ENCODE measurements at places on chromosomes 2 and 18.

- 0 out of 3 replicates have a peak, but pooled peaks have one; percentile 2 for ATAC-seq
Observed at GRCh38 chr2:73982140-73982617, 2.5 kb upstream of the TET3 start.

DNA sequence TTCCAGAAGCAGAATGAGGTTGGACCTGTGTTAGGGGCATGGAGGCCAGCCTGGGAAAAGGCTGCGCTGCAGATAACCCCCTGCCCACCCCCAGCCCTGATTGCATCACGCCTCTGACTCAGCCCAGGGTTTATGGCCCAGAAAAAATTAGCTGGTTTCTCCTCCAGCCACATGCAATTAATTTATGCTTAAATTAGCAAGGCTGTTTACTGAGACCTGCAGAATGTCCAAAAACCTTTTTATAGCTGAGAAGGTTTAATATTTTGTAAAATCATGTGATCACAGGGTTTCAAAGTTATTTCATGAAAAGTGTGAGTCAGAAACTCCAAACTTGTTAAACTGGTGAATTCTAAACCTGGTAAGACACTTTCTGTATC, 123.1 kb upstream of the HDAC4 start:
- ATAC-seq: no peak

DNA sequence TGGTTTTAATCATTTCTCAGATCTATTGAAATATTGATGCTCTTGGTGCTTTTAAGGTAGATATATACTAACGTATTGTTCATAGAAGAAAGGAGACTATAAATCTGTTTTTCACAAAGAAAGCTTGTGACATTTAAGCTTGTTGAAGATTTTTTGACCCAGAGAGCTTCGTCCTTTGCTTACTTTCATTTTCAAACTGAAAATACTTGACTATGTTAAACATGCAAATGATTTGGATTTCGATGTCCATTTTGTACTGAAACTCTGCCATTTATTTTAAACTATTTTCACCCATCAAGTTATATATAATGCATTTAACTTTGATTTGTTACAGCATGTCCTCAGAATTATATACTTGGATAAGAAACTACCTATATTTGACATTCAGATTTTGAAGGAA, 85.2 kb downstream of the SLC4A10 start:
- ATAC-seq: no peak

- ATAC-seq: no peak
Observed at GRCh38 chr2:157443795-157444640, at the start of gene CYTIP. CYTIP (minus strand) TSS chr2:157444089; CDS start chr2:157444020, 69 bp downstream.

DNA sequence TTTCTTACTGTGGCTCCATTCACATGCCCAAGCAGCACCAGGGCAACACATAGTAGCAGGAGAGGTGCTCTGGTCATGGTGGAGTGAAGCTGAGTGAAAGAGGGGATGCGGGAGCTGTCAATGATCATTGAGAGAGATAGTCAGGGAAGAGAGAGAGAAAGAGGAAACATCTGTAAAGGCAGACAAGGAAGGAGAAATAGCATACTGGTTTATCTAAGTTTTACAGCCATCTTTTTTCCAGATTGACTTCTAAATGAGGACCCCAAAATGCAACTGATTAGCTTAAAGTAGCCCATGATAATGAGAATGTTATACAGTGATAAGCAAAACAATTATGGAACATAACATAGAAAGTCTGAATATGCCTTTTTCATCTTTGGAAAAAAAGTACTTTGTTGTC, at the start of gene C2orf66:
TSS of gene C2orf66 (minus strand) at position 96 of the 400 bp plus-strand sequence. CDS start at position 77, 19 bp downstream.
- no peak for ATAC-seq

DNA sequence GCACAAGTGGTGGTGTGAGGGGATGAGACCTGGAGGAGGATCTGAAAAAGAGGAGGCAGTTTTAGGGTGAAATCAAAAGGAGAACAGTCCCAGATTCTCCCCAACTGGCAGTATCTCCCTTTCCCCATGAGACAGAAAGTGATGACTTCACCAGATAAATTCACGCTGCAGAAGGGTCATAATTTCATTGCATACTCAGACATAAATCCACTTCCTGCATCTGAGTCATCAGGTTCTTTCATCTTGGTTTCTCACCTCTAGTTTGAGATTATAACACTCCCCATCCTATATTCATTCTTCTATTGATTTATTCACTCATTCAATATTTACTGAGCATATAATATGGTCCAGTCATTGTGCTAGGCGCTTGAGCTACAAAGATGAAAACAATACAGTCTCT, 64.7 kb downstream of the CCDC148 start:
- ATAC-seq: no peak

DNA sequence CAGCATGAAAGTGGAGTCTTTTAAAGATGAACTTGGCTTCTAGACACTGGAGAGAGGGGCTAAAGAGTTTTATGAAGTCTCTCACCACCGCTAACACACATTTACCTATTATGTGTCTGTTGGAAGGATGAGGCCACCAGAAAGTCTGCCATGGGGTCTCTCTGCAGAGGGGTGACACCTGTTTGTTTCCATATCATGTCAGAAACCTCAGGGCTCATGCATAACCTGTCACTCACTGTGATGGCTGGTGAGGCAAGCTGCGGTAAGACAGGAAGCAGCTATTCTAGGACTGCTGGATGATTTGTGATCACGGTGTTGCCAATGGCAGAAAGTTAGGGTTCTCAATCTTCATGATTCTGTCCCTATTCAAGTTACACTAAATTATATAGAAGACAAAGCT, 60.8 kb upstream of the DNMT3A start:
- ATAC-seq: no peak

GRCh38 chr2:233350708-233351107, 3.6 kb upstream of the DGKD start:
- peak; percentile 91 for ATAC-seq

DNA sequence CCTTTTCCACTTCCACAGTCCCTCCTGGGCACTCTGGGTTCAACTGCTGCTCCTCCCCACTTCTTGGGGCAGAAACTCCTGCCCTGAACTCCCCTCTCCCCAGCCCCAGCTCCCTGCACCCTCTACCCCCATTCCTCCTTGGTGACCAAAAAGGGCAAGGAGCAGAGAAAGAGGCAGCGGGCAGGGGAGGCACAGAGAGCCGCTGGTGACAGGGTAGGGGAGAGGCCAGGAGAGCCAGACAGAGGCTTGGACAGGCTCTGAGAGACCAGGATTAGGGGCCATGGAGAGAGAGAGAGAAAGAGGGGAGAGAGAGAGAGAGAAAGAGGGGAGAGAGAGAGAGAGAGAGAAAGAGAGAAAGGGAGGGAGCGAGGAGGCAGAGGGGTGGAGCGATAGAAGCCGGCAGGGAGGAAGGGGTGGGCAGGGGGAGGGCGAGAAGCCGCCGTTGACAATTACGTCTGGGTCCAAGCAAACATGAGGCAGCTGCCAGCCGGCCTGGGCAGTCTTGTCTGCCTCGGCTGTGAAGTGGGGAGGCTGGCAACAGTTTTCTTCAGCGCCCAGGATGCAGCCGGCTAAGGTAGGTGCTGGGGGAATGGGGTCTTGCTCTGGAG, at the start of gene KCNIP3:
TSS of gene KCNIP3 (plus strand) at position 468 of the 608 bp plus-strand sequence. CDS start at position 560, 92 bp downstream.
- ATAC-seq: no peak

DNA sequence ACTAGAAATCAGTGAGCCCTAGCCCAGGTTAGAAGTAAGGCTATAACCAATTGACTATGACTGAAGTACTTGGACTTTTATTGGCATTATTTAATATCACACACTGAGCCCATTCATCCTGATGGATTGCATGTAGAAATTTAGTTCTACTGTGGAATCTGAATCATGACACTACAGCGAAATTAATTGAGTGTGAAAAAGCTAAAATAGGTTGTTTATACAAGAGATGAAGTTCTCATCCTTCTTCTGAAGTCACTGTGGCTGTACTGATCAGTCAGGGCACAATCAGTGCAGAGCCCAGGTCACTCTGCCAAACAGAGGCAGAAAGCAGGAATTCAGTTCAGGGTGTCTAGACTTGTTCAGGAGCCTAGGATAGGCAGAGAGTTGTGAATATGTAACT, 158.9 kb downstream of the BABAM2 start:
- ATAC-seq: no peak

- no peak for ATAC-seq
Observed at GRCh38 chr2:217876253-217876570, 126.6 kb downstream of the TNS1 start.

GRCh38 chr2:202361108-202361507, 15.0 kb upstream of the BMPR2 start:
- ATAC-seq: no peak

DNA sequence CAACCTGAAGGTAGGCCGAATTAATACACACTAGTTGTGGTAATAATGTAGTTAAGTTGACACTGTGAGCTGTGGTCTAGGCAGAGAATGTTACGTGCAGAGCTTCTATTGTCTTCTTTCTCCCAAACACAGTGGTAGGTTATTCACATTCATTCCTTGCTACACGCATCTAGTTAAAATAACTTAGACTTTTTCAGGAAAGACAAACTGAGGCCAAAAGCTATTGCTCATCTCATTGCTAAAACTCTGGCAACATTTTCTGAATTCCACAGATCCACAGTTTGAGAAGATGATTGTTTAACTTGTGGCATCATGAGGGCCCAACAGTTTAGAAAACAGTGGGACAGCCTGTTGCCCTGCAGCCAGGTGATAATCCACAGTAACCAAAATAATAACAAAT, 850.4 kb upstream of the FSHR start:
- ATAC-seq: no peak

DNA sequence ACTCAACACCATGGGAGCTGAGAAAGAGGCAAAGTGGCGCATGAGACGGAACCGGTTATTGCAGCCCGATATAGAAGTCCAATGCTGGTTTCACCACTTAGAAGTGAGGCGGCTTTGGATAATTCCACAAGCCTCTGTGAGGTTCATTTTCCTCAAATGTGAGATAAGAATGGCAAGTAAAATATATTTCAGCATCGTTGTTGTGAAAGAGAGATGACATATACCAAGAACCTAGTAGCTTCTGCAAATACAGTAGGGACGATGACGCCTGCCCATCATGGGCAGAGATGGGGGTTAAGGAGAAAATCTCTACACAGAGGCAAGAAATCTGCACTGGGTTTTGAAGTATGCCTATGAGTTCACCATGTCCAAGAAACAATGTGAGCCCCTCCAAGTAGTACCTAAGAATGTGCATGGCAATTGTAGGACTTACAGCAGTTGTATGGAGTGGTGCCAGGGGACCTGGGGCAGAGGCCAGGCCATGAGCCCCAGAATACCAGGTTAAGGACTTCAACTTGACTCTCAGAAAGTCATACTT, 352.0 kb downstream of the RNF144A start:
- no peak for ATAC-seq

DNA sequence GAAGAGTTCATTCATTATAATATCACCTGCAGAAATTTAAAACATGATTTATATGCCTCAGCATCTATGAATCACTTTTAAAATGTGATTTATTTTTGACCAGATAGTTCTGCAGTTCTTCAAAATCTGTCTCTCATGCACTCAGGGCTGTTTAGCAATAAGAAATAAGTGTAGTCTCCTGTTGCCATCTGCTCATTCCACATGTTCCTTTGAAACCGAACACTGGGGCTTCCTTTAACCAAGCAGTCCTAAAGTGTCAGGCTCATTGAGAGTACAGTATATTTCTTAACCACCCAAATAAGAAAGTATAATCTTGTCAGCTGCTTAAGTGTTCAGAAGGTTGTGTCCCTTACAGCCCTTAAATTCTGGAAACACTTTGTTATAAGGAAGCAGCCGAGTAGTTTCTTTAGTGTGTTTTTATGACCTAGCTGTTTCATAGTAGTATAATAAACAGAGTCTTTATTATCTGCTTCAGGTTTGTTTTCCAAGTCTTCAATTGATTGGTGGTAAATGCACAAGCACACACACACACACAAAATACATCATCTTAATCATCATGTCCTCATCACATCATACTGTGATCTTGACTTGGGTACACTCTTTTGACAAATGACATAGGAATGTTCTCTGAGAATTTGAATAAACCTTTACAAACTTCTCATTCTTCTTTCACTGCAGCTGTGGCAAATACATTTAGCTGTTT, 10.4 kb downstream of the WDR7 start:
- peak; percentile 44 for ATAC-seq

DNA sequence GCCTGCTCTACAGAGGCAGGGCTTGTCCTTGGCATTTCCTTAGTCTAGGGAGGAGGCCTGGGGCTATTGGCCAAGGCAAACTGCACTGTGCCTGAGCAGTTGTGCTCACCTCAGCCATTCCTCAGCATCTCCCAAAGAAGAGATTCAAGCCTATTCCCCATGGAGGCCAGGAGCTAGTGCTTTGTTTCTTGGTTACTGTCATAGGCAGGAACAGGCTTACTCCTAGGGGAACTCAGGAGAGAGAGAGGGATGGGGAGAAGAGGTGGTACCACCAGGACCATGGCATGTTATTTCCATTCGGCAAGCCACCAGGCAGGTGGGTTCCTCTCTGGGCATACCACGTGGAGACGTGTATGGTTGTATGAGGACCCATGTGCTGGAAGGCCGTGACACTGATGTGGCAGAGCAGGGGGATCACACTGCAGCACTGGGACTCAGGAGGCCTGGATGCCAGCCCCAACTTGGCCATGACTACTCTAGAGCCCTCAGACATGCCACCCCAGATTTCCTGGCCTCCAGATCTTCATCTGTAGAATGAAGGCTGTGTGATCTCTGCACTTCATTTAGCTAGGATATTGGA, 233.7 kb downstream of the LOXHD1 start:
- no peak for ATAC-seq

DNA sequence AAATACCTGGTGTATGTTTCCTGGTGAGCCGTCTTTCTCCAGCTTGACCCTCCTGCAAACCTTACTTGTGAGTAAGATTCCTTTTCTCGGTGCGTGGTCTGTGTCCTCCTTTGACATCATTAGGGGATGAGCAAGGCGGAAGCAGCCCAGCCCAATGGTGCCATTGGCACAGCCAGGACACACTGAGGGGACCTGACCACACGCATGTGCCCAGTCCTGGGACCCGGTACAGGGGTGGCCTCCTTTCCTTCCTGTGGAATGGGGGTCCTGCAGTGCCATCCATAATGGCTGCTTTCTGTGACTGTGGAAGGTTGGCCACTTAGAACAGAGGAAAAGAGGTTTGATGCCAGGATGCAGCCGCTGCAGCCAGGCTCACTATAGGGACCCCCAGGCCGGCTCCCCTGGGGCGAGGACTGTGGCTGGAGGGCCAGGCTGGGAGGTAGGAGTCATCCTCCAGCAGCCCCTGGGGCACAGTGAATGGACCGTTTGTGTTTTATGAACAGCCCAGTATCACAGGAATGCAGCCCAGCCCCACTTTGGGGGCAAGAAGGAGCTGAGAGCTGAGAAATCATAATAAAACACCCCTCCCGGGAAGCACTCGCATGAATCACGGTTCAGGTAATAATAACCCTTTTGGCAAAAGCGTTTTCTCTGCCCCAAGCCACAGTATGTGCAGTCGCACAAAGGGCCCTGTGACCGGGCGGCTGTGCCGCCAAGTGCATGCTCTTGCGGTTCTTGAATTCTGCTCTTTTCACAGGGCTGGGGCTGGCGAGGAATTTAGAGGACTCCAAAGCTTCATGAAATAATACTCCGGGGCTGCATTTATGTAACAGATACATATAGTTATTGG, 73.2 kb downstream of the ASB1 start:
- ATAC-seq: no peak

DNA sequence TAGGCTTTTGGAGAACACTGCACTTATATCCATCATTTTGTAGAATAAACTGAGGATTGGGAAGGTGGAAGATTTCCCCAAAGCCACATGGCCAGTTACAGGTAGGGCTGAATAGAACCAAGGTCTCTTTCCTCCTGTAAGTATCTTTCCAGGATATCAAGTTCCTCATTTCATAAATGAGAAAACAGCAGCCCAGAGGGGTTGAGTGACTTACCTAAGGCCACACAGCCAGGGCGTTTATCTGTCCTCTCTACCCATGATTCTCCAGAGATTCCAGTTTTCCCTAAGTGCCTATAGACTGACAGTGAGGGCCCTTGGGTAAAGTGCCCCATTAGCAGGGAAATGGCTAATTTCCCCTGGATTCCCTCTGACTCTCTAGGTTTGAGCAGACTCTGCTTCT, 132.3 kb upstream of the SKOR2 start:
- no peak for ATAC-seq

- peak; percentile 41 for ATAC-seq
Observed at GRCh38 chr2:123791684-123792083, 233.4 kb upstream of the CNTNAP5 start.
